ENCODE measurements at places on chromosomes 7 and 10. TPM values are rescaled to one million over a fixed set of nuclear protein-coding genes. Genes with fewer than 3 reads are reported as not detected.
A peak's percentile ranks its signal among the peaks of the same experiment; 100 is the strongest.

- peak; percentile 66 for DNase-seq
- H3K27me3 ChIP-seq: no peaks in the 10 kb centered on the region
- H3K36me3 ChIP-seq: no peaks in the 10 kb centered on the region
- peaks cover 27% of the 10 kb centered on the region for H3K4me1 ChIP-seq
- H3K27ac ChIP-seq: no peak overlapping the region
- H3K4me3 ChIP-seq: no peak overlapping the region
These were observed 195.6 kb upstream of the CSTF2T start for GRCh38 chr10:51894771-51895578.

GRCh38 chr10:100735337-100736143, 9.8 kb upstream of the PAX2 start:
- peaks cover 42% of the 10 kb centered on the region for H3K27me3 ChIP-seq
- DNase-seq: no peak
- peaks cover 39% of the 10 kb centered on the region for H3K4me1 ChIP-seq
- no peaks in the 10 kb centered on the region for H3K36me3 ChIP-seq
- H3K4me3 ChIP-seq: no peak overlapping the region

- no peaks in the 10 kb centered on the region for H3K36me3 ChIP-seq
These were observed 48.1 kb upstream of the SEPTIN7 start for GRCh38 chr7:35752742-35753141.

- H3K4me3 ChIP-seq: no peak overlapping the region
- no peak for DNase-seq
- H3K36me3 ChIP-seq: no peaks in the 10 kb centered on the region
- H3K27ac ChIP-seq: no peak overlapping the region
- H3K4me1 ChIP-seq: no peaks in the 10 kb centered on the region
These were observed 86.2 kb upstream of the ABCB5 start for GRCh38 chr7:20529260-20529659.

- no peak for DNase-seq
- H3K4me3 ChIP-seq: no peak overlapping the region
- peaks cover 16% of the 10 kb centered on the region for H3K4me1 ChIP-seq
- H3K27me3 ChIP-seq: no peaks in the 10 kb centered on the region
- no peak overlapping the region for H3K27ac ChIP-seq
- no peaks in the 10 kb centered on the region for H3K36me3 ChIP-seq
These were observed 55.1 kb downstream of the PDZD8 start for GRCh38 chr10:117320050-117320665.

GRCh38 chr10:94016727-94017714, 23.3 kb downstream of the PLCE1 start:
- H3K27ac ChIP-seq: no peak overlapping the region
- no peaks in the 10 kb centered on the region for H3K27me3 ChIP-seq
- no peaks in the 10 kb centered on the region for H3K36me3 ChIP-seq
- no peak overlapping the region for H3K4me3 ChIP-seq
- no peaks in the 10 kb centered on the region for H3K4me1 ChIP-seq

GRCh38 chr10:50621968-50622705, 1.6 kb downstream of the SGMS1 start:
- DNase-seq: peak; percentile 93
- peak overlapping the region; percentile 67 for H3K4me3 ChIP-seq
- peak overlapping the region; percentile 93 for H3K27ac ChIP-seq
- peaks cover 47% of the 10 kb centered on the region for H3K4me1 ChIP-seq

DNA sequence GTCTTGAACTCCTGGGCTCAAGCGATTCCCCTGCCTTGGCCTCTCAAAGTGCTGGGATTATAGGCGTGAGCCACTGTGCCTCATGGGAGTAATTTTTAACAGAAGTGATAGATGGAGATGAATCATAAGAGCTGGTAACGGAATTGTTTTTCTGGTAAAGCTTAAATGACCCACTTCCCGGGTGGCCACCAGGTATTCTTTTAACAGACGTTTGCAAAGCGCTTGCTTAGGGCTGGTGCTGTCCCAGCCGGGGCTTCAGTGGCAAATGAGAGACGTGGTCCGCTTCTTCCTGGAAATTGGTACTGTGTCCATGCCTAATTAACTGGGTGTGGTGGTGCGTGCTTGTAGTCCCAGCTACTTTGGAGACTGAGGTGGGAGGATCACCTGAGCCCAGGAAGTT, 23.5 kb downstream of the CAMK1D start:
- no peak overlapping the region for H3K4me3 ChIP-seq
- no peak for DNase-seq
- H3K36me3 ChIP-seq: no peaks in the 10 kb centered on the region

FANK1 gene
- total RNA-seq: 1.0 TPM

CREM gene
- total RNA-seq: 26.7 TPM

PRRT4 gene
- total RNA-seq: 7.6 TPM

LRRN3 gene
- 0.26 TPM for total RNA-seq

AGR2 gene
- total RNA-seq: 20.0 TPM

CPED1 gene
- total RNA-seq: 5.3 TPM

SPDYE2 gene
- total RNA-seq: not detected

PRR15 gene
- 4.7 TPM for total RNA-seq

All from body of pancreas (tissue), 4 donors.